Ascending aorta (tissue), 2 donors: ENCODE measurements at places on chromosomes 5 and 9. TPM values are rescaled to one million over a fixed set of nuclear protein-coding genes. Genes with fewer than 3 reads are reported as not detected.

The SLC6A3 gene
- not detected for total RNA-seq

GRCh38 chr9:83986765-83987401, 6.3 kb downstream of the RMI1 start:
- DNase-seq, result no peak

DNA sequence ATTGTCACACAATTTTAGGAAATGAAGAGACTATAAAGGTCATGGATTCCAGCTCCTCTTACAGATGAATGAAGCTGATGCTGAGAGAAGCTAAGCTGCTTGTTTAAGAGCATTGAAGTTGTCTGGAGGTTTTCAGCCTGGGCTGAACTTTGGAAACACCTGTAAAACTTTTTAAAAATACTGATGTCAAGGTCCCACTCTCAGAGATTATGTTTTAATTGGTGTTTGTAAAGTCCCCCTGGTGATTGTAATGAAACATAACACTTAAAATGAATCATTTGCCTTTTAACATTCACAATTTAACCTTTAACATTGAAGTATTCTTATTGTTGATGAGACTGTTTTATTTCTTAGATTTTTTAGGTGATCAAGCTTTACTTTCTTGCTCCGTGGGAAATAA, 16.4 kb downstream of the RAD23B start:
- DNase-seq, result no peak

DNA sequence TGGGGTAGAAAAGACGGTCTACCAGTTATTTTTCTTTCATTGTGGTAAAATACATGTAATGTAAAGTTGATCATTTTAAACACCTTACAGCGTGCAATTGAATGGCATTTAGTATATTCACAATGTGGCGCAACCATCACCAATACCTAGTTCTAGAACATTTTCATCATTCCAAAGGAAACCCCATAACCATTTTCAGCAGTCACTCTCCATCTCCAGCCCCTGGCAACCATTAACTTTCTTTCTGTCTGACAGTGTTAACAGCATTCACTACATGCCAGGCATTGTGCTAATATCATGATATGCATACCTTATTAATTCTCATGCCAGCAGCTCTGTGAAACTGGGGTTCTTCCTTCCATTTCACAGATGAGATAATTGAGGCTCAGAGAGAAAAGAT, 32.0 kb downstream of the PTGS1 start:
- no peak for DNase-seq

The SURF2 gene
- total RNA-seq, result 4.4 TPM

- no peak for DNase-seq
Measured at GRCh38 chr5:174386306-174386705, 338.1 kb upstream of the MSX2 start.
